ENCODE measurements at places on chromosomes 5 and 9.

DNA sequence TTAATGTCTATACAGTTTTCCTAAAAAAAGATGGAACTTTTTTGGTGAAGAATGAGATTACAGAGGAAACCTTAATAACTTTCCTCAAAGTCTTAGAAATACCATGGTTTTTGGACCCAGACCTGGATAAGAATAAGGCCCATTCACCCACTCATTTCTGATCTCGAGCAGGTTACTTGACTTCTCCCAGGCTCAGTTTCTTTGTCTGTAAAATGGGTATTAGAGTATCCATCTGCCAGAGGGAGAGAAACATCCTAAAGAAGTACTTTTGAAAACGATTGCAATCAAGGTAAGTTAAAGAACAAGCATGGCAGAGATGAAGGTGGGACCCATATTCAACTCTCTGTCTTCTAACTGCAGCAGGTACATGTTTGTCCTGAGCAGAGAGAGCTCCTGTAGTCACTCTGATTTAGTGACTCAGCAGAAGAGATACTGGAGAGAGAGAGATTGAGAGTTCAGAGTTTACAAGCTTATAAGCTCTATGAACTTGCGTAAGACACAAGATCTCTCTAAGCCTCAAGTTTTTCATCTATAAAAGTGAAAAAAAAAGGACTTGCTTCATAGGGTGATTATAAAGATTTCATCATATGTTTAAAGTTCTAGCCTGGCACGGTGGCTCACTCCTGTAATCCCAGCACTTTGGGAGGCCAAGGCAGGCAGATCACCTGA lies 379.4 kb upstream of the SGCD start:
- DNase-seq = no peak

- no peak for DNase-seq
Measured at GRCh38 chr5:138408023-138408422, 30.8 kb upstream of the REEP2 start.

DNA sequence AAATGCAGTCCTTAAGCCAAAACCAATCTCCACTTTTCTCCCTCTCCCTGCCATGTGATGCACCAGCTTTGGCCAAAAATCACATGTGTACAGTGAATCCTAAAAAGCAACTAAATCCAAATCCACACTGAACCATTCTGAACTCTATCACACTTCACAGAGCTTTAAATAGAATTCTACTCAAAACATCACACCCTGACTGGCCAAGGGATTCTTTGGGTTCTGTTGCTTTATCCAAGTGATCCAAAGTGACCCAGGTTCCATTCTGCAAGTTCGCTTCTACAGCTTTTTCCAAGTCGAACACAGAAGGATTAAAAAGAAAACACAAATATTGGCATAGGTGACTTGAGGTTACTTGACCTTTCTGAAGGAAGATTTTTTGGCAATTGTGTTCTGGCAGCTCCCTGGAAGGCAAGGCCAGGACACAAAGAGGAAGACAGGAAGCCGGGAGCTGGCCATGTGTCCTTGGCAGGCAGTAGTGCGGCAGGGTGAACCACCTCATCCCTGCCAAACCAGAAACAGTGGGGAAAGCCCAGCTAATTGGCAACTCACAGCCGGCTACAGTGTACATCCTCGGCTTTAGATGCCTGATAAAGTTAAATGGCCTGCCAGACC lies 115.0 kb downstream of the NFIB start:
- DNase-seq = no peak

DNA sequence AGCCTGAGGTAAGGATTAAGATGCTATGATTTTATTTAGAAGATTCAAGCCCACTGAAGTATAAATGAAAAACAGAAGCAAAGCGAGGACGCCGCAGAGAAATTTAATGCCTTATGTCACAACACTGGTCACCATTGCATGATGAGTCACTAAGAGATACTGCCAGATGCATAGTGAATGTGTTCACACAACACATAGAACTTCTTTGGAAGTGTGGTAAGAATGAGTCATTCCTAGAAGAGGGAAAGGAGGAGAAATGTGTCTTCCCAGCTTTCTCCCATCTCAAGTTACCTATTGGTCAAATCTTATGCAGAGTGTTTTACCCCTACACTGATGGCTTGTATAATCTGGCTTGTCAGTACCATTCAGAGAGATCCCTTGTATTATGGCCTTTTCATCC lies 465.3 kb upstream of the ARRDC3 start:
- DNase-seq = no peak

DNA sequence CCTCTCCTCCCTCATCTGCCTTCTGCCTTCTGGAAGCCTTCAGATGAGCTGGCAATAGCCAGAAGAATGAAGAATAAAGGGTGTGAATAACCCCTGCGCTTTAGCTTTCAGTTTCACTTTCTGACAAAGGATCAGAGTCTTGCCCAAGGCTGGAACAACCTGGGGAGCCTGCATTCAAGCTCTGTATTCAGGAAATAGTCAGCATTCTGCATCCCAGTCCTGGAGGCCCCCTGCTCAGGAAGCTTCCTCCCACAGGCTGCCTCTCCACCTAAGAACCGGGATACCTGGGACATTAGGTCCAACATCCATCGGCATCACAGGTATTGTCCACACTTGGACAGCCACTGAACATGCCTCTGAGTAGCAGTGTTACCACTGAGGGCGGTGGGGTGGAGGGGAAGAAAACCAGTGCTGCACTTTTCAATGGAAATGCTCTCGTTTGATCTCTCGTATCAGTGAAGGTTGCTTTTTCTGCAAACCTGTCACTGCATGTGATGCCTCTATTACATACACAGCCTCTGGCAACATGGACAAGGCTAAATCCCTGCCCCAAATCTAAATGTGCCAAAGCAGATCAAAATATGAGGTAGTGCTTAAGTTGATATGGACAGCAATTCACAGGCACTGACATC lies 39.8 kb upstream of the ACO1 start:
- no peak for DNase-seq

GRCh38 chr9:119091074-119091473 lies 278.2 kb downstream of the BRINP1 start:
- no peak for DNase-seq

GRCh38 chr5:165981671-165982070 lies 2309.8 kb upstream of the WWC1 start:
- no peak for DNase-seq

DNA sequence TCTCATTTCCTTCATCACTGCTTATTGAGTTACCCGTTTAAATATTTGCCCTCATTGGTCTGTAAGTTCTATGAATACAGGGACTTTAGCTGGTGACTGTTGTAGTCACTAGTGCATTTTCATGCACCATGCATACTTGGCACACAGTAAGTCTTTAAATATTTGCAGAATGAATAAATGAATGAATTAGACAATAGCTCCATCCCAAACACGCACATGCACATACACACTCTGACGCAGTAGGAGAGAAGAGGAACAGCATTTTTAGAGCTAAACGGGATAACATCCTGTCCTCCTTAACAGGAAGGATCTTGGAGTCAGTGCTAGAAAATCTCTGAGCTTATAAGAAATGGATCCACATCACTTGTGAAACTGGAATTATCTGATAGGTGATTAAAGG lies 447.7 kb downstream of the KIF4B start:
- no peak for DNase-seq

- no peak for DNase-seq
Measured at GRCh38 chr9:81141961-81142360, 547.4 kb downstream of the TLE1 start.
